ENCODE measurements at places on chromosomes 6 and 20.

DNA sequence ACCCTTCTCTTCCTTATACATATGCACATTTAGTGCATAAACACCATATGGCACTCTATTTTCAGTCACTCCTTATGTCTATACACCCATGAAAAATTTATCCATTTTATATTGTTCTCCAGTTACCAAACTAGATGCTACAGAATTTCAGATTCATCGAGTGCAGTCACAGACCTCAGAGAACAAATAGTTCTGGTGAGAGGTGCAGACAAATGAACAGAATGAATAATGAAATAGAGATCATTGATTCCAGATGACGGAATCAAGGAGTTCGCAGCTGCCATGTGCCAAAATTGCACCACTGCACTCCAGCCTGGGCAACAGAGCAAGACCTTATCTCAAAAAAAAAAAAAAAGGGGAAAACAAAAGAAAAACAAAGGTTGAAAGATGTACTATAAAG lies 214.8 kb upstream of the CEP162 start:
- H3K4me3 ChIP-seq, result no peak overlapping the region
- H3K27ac ChIP-seq, result no peak overlapping the region
- H3K4me1 ChIP-seq, result no peaks in the 10 kb centered on the region
- no peaks in the 10 kb centered on the region for H3K27me3 ChIP-seq
- no peaks in the 10 kb centered on the region for H3K36me3 ChIP-seq

DNA sequence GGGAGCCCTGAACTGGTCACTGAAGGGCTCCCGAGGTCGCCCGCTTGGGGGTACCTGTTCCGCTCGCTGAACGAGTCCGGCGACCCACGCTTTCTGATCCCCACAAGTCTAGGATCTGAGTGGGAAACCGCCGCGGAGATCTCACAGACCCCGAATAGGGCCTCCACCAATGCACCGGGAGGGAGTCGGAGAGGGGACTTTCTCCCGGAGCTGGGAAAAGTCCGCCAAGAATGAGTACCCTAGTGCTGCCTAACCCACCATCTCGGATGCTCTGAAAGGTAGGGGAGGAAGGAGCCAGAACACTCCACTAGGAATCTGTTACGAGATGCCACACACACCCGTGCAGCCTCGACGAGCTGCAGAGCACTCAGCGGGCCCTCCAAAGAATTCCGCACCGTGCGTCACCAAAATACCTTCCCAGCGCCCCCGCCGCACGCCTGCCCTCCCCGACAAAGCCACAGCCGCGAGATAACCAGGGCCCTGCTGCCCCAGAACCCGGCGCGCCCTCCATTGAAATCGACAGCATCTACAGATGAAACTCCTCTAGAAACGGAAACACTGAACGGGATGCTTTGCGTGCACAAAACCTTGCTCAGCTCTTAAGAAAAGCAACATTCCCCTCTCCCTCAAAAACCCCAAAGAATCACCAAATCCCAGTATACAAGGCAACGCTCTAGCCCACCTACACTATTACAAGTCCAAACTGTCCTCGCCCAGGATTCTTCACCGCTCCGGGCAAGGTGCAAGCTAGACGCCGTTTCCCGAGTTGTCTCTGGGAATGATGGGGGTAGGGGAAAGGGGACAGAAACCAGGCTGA lies 686 bp downstream of the COL12A1 start:
- peaks cover 17% of the 10 kb centered on the region for H3K27me3 ChIP-seq
- peak; percentile 47 for DNase-seq
- H3K27ac ChIP-seq, result no peak overlapping the region

- no peaks in the 10 kb centered on the region for H3K27me3 ChIP-seq
- peak; percentile 26 for DNase-seq
- no peak overlapping the region for H3K27ac ChIP-seq
These were observed 213.2 kb upstream of the MANEA start for GRCh38 chr6:95364016-95364604.

GRCh38 chr20:47036091-47036870 lies 141.6 kb downstream of the EYA2 start:
- DNase-seq, result no peak
- H3K4me3 ChIP-seq, result no peak overlapping the region
- no peak overlapping the region for H3K27ac ChIP-seq
- no peaks in the 10 kb centered on the region for H3K4me1 ChIP-seq
- H3K27me3 ChIP-seq, result no peaks in the 10 kb centered on the region

DNA sequence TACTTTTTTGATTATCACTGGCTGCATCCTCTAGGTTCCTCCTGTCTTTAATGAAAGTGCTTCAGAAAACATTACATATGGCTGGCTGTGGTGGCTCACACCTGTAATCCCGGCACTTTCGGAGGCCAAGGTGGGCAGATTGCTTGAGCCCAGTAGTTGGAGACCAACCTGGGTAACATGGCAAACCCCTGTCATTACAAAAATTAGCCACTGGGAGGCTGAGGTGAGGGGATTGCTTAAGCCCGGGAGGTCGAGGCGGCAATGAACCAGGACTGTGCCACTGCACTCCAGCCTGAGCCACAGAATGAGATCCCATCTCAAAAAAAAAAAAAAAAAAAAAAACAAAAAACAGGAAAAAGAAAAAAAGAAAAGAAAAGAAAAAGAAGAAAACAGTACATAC lies 35.3 kb downstream of the BEND3 start:
- no peak overlapping the region for H3K27ac ChIP-seq
- peak; percentile 46 for DNase-seq
- no peaks in the 10 kb centered on the region for H3K27me3 ChIP-seq
- peaks cover 4% of the 10 kb centered on the region for H3K36me3 ChIP-seq
- no peak overlapping the region for H3K4me3 ChIP-seq

Data from common myeloid progenitor, CD34-positive (primary cell).